Eye (tissue), 1 donor: ENCODE measurements at places on chromosomes 2 and 18.

DNA sequence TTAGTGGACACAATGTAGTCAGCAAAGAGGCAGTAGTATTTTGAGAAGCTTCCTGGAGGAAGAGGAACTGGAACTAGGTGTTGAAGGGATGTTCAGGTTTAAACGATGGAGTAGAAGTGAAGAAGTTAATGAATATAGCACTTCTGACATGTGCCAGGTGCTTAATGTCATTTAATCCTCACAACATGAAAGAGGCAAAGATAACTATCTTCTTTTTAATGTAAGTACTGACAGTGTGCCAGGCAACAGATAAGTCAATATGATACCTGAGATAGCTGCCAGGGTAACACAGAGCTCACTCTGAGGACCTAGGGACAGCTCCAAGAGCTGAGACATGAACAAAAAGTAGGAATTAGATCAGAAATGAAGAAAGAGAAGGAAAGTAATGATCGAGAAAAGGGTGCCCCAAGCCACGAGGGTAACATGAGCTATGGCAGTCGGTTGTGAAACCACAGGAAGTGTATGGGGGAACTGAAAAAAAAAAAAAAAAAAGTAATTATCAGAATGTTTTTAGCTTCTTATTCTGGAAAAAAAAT, 140.7 kb downstream of the RNF144A start:
- DNase-seq, result no peak

DNA sequence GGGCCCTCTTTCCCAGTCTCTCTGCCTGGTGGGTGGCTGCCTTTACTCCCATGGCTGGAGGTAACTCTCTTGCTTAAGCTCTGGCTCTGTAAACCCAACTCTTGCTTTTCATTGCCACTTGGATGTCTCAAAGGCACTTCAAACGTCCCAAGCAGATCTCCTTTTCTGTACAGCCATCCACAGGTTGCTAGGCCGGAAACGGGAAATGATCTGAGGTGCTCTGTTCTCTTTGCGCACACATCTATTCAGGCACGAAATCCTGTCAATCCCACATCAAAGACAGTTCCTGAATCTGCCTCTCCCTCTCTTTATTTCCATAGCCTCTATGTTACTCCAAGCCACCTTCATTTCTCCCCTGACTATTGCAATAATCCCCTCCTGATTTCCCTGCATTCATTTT, 87.4 kb downstream of the AOX1 start:
- no peak for DNase-seq

DNA sequence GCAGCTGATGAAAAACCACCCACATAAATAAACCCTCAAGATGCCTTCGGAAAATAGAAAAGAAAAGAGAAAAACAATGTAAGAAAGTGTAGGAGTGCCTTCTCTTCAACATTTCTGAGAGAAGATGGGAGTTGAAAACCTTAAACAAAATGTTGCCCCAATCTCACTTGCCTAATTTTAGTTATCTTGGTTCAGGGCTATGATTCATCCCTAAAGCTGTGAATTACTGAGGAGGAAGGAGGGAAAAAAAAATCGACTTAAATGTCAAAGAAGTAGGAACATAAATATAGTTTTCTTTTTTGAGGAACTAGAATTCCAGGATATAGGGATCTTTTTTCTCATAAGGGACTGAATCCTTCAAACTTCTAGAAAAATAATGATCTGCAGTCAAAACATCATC, 360.3 kb downstream of the TGIF1 start:
- DNase-seq, result no peak

DNA sequence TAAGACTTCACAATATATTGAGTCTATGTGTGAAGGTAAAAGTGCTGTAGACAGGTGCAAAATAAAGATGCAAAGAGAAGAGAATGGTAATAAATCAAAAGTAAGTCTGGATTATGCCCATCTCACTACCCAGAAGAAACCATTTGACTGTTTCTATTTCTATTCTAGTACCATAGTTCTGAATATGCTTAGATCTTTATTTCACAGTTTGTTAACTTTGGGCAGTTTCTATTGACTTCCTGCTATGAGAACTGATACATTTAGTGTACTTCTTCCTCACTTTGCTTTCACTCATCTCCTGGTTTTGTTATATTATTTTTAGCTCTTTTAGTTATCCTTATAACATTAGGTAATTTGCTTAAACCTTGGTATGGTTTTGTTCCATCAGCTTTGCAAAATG, 94.9 kb downstream of the HS1BP3 start:
- no peak for DNase-seq

- DNase-seq, result peak; percentile 30
Observed at GRCh38 chr18:10402871-10403559, 51.4 kb upstream of the APCDD1 start.

DNA sequence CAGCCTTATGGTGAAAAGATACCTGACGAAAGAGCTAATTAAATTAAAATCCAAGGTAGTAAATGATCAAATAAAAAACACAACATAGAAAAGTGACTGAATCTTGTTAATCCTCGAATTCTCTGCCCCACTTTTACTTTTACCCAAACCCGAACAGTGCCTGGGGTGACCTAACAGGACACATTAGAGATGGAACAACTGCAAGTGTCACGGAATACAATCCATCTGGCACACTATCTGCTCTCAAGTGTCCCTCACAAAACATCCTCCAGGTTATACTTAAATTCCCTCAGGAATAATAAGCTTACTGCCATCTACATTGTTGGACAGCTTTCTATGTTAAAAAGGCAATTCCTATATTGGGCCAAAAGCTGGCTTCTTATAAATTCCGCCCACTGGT, 236.3 kb upstream of the SLC14A2 start:
- DNase-seq, result no peak

DNA sequence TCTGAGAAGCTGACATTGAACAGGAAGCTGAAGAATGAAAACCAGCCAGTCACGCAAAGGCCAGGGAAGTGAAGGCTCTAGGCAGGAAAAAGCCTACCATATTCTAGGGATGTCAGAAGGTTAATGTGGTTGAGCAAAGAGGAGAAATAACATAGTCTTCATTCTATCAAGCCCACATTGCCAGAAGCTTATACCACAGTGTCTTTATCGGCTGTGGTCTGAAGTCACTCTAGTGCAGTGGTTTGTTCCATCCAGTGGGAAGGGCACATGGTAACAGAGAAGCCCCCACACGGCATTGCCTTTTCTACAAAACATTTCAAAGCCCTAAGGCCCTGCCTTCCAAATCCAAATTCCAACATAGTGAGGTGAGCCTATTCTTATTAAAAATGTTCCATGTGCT, 311.3 kb downstream of the TNS1 start:
- DNase-seq, result no peak

- DNase-seq, result no peak
Observed at GRCh38 chr18:9688036-9688741, 19.9 kb upstream of the RAB31 start.

DNA sequence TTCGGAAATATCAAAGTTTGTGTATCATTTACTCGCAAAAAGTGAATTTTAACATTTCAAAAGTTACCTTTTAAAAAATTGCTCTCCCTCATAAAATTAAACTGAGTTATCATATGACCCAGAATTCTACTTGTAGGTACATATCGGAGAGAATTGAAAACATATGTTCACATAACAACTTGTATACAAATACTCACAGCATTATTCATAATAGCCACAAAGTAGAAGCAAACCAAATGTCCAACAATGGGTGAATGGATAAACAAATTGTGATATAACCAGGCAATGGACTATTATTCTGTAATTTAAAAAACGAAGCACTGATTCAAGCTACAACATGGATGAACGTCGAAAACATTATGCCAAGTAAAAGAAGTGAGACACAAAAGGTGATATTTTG, 412.0 kb upstream of the TCF4 start:
- DNase-seq, result no peak

GRCh38 chr2:144382849-144383248, 137.1 kb downstream of the ZEB2 start:
- DNase-seq, result no peak

- DNase-seq, result no peak
Observed at GRCh38 chr18:57931038-57931437, 113.0 kb upstream of the NEDD4L start.

GRCh38 chr18:23291456-23292205, 156.3 kb downstream of the CABLES1 start:
- peak; percentile 20 for DNase-seq

DNA sequence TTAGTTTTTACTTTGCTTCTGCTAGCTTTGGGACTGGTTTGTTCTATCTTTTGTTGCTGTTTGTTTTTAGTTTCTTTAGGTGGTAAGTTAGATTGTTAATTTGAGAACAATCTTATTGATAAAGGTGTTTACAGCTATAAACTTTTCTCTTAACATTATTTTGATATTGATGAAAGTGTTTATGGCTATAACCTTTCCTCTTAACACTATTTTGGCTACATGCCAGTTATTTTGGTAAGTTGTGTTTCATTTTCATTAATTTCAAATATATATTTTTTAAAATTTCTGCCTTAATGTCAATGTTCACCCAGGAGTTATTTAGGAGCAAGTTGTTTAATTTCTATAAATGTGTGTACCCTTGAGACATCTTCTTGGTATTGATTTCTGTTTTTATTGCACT, 229.6 kb upstream of the SYT4 start:
- DNase-seq, result no peak

DNA sequence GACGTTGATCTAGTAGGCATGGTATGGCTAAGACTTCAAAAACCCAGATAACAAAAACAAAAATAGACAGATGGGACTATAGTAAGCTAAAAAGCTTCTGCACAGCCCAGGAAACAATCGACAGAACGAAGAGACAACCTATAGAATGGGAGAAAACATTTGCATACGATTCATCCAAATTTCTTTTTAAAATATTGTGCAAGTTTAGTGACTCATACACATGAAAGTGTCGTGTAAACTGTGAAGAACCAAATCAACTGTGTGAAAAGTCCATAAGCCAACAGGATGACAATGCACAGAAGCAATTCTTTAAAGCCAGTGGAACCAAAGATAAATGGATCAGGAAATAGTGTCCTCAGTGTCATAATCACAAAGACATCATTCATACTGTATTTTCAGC, 671.1 kb downstream of the RNF144A start:
- no peak for DNase-seq

DNA sequence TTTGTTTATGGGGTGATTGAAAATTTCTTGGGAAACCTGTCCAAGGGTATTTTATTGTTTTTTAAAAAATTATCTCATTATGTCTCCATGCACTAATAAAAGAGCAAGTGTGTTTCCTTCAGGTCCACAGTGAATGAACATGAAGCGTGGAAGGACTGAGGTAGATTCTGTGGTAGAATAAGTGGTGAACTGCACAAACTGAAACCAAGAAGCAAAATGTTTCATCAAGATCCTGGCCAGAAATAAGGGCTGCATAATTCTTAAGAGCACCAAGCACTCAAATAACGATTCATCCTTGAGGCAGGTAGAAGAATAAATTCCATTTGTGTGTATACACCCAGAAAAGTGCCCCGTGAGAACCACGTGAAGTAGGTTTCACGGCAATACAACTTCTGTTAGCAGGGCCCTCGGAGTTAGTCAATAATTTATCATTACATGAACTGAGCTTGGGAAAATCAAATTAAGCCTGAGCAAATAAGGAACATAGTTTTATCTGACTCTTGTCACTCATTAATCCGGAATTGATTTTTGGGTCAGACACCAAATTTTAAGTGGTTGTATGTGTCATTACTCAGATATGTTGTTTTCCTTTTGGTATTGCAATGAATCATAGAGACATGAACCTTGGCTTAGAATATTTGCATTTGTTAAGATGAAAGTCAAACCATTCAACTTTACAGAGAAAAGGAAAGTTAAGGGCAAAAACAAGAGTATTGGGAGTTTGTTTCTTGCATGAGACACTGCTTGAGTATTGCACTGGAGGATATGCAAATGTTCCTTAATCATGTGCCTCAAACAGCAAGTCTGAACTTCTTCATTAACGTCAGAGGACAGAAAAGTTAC, 472.6 kb upstream of the NETO1 start:
- no peak for DNase-seq

GRCh38 chr2:210288408-210288807, 26.6 kb downstream of the MYL1 start:
- peak; percentile 26 for DNase-seq

DNA sequence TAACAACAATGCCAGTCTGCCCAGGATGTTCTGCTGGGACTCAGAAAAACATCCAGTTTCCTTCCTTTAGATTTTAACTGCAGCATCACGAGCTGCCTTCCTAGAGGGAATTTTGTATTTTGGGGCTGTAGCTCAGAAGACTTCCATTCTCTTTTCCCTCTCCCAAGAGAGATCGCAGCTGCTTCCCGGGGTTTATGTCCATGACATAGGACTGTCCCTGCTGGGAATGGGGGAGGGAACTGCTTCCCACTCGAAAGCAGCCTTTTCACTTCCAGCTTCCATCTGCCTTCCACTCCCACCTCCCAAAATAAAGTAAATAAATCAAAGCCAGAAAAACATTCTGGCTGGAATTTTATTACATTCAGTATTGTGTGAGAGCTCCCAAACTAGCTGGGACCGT, 52.4 kb downstream of the LIMS1 start:
- peak; percentile 30 for DNase-seq

DNA sequence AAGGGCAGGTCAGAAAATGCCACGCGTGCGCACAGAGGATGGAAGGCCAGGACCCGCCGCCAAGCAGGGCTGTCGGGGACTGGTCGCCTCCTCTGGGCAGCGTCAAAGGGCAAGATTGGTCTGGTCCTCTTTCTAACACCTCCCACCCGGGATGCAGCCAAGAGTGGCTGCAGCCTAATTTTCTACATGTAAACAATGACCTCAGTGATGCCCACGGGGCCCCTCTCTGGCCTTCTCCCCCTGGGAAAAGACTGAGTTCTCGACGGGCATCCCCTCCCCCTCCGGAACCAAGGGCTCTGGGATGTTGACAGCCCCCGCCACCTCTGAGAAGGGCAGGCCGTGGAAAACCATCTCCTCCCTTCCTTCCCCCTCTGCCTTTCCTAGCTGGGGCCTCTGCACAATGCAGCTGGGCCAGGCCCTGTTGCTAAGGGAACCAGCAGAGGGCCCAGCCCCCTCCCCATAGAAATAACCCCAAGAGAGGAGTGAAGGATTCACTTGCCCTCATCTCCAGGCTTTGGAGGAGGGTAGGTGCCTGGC, 80.0 kb upstream of the ZNF532 start:
- peak; percentile 65 for DNase-seq

- no peak for DNase-seq
Observed at GRCh38 chr2:85564144-85564563, 2.9 kb upstream of the GGCX start.

- DNase-seq, result no peak
Observed at GRCh38 chr2:29129586-29130281, 14.5 kb downstream of the CLIP4 start.

GRCh38 chr2:155424518-155424917, 726.0 kb downstream of the KCNJ3 start:
- no peak for DNase-seq

DNA sequence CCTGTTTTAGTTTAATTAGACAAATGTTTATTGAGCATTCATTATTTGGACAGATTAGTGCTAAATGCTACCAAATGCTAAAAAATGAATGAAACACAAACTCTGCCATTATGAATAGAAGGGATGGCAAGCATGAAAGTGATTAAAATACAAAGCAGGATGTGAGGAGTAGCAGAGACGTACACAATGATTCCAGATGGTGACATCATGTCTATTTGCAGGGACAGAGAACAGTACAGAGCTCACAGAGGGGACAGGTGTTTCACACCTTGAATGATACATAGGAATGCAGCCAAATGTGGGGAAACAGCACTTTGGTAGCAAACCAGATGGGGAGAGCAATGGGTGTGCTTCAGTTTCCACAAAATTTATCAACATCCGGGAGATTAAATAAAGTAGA, 76.3 kb downstream of the CD226 start:
- DNase-seq, result no peak

- peak; percentile 27 for DNase-seq
Observed at GRCh38 chr2:98569197-98569793, 39.0 kb downstream of the COA5 start.
